Stimulated activated naive B cell treated with anti-CD40 and anti-IgM and Interleukin-4, amounts not matched to agents 10 μg/mL and 1 μg/mL and 100 μg/mL, for 72 hours (primary cell): ENCODE measurements at places on chromosomes 5 and 9.

GRCh38 chr5:76696251-76696650 lies 19.7 kb upstream of the F2R start:
- DNase-seq = no peak

DNA sequence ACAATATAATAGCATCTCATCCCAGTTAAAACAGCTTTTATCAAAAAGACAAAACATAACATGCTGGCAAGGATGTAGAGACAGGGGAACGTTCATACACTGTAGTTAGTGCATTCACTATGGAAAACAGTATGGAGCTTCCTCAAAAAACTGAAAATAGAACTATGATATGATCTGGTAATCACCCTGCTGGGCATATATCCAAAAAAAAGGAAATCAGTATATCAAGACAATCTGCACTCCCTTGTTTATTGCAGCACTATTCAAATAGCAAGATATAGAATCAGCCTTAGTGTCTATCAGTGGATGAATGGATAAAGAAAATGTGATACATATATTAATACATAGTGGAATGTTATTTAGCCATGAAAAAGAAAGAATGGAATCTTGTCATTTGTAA lies 88.5 kb downstream of the PBX3 start:
- DNase-seq = no peak

DNA sequence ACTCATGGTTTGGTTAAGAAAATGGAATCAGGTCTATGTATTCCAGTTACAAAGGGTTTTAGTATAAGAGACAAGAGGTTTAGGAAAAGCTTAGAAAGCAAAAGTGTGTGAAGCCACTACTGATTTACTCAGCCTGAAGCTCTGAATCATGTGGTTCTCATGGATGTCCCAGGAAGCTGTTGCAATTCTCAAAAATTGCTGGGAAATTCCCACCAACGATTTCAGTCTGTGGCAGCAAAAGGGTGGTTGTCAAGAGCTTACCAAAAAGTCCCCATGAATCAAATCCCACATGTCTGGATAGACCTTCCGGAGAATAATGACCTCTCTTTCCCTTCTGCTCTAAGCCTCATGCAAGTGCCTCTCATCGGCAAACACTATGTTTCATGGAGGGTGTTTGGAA lies 929.9 kb downstream of the TLE4 start:
- no peak for DNase-seq

DNA sequence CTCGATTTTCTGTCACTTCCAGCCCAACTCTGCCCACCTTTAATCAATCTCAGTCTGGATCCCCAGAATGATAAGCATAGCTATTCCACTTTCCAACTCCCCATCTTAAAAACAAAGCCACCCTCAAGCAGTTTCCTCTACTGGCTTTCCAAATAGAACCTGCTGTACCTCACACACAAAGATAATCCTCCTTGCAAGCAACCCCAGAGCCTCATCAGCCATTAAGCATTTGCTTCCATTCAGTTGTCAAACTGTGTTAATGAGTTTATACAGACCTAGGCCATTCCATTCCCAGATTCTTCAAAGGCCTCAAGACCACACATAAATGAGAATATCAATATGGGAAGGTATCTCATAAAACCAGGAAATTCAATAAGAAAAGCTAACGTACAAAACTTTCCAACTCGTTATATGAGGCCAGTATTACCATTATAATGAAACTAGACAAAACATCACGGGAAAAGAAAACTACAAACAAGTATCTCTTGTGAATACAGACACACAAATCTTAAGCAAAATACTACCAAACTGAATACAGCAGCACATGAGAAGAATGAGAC lies 86.8 kb downstream of the DROSHA start:
- DNase-seq = no peak
